ENCODE measurements at places on chromosomes 16 and 17.
A peak's percentile ranks its signal among the peaks of the same experiment; 100 is the strongest.

- no peak for DNase-seq
Measured at GRCh38 chr17:41800601-41801373, 11.0 kb downstream of the P3H4 start.

- peak; percentile 28 for DNase-seq
Measured at GRCh38 chr17:76381633-76382350, 2.6 kb upstream of the SPHK1 start.

DNA sequence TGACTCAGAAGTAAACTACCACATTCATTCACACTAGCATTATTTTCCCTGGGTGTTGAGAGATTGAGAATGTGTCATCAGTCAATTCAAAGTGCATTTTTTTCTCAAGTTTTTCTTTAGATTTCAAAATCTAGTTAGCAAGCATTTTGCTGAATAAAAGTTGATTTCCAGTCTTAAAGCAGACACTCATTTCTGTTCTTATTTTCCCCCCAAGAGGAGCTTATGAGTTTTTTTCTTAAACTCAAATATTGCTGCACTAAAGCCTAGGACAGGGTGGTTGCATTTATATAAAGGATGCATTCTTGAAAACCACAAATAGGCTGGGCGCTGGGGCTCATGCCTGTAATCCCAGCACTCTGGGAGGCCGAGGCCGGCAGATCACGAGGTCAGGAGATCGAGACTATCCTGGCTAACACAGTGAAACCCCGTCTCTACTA, 15.3 kb downstream of the CDH3 start:
- no peak for DNase-seq

- no peak for DNase-seq
Measured at GRCh38 chr16:19532601-19533000, 8.9 kb downstream of the CCP110 start.

GRCh38 chr16:73669535-73670274, 621.8 kb upstream of the ZFHX3 start:
- no peak for DNase-seq

- DNase-seq = no peak
Measured at GRCh38 chr17:65017207-65017774, 39.2 kb downstream of the GNA13 start.

DNA sequence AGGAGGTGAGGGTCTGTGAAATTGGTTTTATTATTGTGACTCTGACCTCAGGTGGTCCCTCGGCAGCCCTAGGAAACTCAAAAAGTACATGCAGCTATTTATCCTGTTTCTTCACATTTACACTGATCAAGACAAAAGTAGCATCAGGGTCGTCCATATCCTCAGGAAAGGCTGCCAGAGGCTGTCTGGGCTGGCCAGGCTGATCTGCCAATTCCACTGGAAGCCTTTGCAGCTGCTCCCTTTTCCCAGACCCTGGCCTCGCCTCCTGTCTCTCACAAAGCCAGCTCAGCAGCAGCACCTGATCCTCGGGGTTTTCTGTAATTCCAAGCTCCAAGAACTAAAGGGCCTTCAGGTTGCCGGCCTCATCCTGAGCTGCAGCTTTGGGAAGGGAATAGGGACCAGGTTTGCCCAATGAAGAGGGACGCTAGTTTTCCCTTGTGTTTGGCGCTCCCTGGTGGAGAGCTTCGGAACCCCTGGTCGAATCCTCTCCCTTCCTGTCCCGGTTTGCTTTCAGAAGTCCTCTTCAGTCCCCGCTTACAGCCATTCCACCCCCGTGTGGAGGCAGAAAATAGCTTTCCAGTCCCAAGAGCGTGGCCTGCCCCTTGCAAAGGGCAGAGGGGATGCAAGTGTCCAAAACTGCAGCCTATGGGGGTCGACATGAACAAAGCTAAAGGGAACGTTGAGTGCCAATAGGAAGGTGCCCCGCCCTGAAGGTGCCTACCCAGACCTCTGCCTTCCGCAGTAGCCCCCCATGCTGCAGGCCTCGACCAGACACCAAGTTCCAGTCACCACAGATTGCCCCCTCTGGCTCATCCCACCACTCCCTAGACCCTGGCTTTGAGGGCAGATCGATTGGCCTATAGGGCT, 13.4 kb downstream of the MFSD6L start:
- peak; percentile 83 for DNase-seq

- no peak for DNase-seq
Measured at GRCh38 chr17:81481815-81482505, 30.6 kb downstream of the ACTG1 start.

DNA sequence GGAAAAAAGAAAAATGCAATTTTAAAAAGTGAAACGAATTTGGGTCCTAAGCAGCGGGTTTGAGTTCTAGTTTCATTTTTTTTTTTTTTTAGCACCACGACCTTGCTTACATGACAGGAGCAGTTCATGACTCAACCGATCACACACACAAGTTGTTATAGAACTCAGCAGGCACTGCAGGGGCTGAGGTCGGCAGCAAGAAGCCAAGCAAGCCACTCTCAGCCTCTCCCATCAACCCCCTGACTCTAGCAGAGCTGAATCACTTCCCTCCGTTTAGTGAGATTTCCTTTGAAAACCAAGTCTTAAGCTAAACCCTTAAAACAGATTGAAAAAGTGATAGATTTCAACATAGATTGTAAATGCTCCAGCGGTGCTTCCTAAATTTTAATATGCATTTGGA, 520.8 kb downstream of the HAPSTR1 start:
- no peak for DNase-seq

GRCh38 chr17:9672266-9672665, 26.9 kb downstream of the USP43 start:
- DNase-seq = no peak

GRCh38 chr16:30947859-30948666, 805 bp upstream of the ORAI3 start:
- DNase-seq = peak; percentile 100

GRCh38 chr16:546909-547770, 13.1 kb upstream of the PRR35 start:
- peak; percentile 64 for DNase-seq

GRCh38 chr16:53556521-53556920, 53.5 kb upstream of the AKTIP start:
- DNase-seq = no peak

GRCh38 chr17:43737722-43738121, 20.9 kb downstream of the SOST start:
- DNase-seq = no peak

DNA sequence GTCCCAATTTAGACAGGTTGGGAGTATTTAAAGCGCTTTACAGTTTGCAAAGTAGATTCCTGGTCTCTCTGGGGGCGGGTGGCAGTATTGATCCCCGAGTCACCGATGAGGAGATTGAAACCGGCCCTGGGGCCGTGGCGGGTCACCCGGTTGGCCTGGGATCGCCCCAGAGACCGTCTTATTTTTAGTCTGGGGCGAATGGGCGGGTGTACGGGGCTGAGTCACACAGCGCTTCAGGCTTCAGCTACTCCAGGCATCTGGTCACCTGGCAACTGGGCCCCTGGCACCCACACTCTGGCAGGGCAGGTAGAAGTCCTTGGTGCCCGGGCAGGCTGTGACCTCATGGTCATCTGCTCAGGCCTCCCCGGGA, 669 bp downstream of the MIEF2 start:
- DNase-seq = no peak

DNA sequence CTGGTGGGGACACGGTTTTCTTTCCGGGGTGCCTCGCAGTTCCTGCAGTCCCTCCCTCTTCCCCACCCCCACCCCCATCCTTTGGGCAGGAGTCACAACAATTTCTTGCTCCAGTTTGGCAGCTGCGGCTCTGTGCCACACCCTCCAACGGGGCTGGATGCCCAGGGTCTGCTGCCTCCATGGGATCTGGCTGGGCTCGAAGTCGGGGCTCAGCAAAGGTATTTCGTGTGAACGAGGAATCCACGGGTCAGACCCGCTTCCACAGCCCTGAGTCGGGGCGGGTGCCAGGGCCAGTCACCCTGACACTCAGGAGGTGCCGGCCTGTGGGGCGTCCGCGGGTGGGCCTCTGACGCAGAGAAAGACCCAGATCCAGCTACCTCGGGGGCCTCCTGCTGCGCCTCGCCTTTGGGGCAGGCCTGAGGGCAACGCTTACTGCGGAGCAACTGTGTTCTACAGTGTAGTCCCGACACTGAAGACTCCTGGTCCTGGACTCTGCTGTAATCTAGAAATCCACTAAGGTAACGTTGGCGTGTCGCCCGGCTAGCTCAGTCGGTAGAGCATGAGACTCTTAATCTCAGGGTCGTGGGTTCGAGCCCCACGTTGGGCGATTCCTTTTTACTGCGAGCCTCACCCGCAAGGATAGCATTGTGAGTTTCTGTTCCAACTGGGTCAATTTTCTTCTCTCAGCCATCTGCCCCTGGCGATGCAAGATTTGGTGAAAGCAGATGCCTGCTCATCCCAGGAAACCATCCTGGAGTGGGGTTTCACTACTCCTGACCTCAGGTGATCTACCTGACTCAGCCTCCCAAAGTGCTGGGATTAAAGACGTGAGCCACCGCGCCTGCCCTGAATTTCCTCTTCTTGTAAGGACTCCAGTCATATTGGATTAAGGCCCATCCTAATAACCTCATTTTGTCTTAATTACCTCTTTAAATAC, 12.6 kb upstream of the OR1F1 start:
- DNase-seq = no peak

GRCh38 chr16:47310792-47311211, 150.1 kb downstream of the ITFG1 start:
- DNase-seq = no peak

DNA sequence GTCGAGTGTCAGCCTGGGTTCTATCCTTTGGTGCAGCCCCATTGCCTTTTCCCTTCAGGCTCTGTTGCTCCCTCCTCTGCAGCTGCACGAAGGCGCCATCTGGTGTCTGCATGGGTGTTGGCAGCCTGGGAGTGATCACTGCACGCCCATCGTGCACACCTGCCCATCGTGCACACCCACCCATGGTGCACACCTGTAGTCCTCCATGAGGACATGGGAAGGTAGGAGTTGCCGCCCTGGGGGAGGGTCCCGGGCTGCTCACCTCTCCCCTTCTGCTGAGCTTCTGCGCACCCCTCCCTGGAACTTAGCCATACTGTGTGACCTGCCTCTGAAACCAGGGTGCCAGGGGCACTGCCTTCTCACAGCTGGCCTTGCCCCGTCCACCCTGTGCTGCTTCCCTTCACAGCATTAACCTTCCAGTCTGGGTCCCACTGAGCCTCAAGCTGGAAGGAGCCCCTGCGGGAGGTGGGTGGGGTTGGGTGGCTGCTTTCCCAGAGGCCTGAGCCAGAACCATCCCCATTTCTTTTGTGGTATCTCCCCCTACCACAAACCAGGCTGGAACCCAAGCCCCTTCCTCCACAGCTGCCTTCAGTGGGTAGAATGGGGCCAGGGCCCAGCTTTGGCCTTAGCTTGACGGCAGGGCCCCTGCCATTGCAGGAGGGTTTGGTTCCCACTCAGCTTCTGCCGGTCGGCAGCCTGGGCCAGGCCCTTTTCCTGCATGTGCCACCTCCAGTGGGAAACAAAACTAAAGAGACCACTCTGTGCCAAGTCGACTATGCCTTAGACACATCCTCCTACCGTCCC, 2.9 kb downstream of the CTRL start:
- DNase-seq = peak; percentile 78

DNA sequence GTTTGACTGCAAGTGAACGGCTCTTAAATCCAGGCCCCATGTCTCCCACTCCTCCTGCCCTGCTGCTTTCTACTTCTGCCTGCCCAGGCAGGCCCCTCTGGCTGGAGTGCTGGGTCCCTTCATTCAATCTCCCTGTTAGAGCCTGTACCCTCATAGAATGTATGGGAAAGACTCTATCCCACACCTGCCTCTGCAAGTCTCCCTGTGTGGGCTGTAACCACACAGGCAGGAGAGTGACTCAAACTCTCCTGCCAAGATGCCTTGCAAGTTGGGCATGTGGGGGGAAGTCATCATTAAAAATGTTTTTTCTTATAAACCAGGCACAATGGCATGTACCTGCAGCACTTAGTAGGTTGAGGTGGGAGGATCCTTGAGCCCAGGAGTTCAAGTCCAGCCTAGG, 77.5 kb downstream of the PLXDC1 start:
- no peak for DNase-seq

- DNase-seq = peak; percentile 10
Measured at GRCh38 chr17:67891481-67892119, 66.3 kb downstream of the BPTF start.

DNA sequence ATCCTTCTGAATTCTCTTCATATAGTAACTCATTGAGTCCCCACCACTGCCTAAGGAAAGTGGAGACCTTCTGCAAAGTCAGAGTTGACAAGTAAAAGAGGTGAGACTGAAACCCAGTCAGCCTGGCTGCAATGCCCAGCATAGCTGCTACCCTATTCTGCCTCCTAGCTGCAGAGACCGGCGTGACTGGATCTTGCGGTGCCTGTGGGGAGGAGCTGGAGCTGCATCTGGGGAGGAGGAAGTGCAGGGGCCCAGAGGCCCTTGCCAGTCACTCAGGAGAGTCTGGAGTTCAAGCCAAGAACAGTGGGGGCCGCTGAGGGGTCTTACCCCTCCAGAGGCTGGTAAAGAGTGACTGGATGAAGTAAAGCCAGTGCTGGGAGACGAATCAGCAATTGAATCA, 35.0 kb upstream of the ZNF423 start:
- no peak for DNase-seq

DNA sequence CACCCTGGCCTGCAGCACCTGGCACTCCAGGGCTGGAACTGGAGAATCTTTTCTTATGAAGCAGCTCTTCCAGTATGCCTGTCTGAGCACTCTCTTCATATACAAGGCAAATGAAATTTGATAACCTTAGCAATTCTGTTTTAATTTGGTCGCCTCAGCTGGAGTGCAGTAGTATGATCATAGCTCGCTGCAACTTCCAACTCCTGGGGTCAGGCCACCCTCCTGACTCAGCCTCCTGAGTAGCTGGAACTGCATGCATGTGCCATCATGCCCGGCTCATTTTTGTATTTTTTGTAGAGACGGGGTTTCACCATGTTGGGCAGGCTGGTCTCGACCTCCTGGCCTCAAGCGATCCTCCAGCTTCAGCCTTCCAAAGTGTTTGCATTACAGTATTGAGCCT, 140.8 kb upstream of the CHMP6 start:
- no peak for DNase-seq

- no peak for DNase-seq
Measured at GRCh38 chr17:48068491-48068961, 20.4 kb downstream of the NFE2L1 start.

GRCh38 chr17:1714980-1715802, 5.0 kb upstream of the TLCD2 start:
- DNase-seq = no peak

- no peak for DNase-seq
Measured at GRCh38 chr16:2799859-2800226, 1.6 kb downstream of the PRSS41 start.

DNA sequence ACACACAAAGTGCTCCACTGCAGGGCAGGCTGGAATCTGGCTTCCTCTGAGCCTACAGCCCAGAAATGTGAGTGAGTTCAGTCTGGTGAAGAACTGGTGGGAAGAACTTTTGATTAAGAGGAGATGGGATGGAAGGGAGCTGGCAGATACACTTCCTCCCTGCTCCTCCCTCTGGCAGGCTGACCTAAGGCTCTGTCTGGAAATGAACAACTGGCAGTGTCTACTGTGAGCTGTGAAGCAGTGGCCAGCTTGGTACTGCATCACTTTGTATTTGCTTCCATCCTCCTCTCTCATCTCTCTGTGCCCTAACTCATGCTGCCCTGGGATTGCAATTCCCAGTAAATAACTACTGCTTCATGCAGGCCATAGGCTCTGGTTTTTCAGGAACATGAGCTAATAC, 45.6 kb downstream of the MAF start:
- DNase-seq = no peak

GRCh38 chr16:60261425-60261824, 1527.3 kb upstream of the GOT2 start:
- DNase-seq = no peak

- no peak for DNase-seq
Measured at GRCh38 chr17:65503557-65503956, 57.9 kb downstream of the AXIN2 start.

GRCh38 chr17:42308446-42308845, 20.1 kb downstream of the STAT5A start:
- DNase-seq = no peak

- no peak for DNase-seq
Measured at GRCh38 chr17:15973016-15973415, 26.5 kb downstream of the ZSWIM7 start.
